ENCODE measurements at places on chromosomes 12 and 14.
A peak's percentile ranks its signal among the peaks of the same experiment; 100 is the strongest.

DNA sequence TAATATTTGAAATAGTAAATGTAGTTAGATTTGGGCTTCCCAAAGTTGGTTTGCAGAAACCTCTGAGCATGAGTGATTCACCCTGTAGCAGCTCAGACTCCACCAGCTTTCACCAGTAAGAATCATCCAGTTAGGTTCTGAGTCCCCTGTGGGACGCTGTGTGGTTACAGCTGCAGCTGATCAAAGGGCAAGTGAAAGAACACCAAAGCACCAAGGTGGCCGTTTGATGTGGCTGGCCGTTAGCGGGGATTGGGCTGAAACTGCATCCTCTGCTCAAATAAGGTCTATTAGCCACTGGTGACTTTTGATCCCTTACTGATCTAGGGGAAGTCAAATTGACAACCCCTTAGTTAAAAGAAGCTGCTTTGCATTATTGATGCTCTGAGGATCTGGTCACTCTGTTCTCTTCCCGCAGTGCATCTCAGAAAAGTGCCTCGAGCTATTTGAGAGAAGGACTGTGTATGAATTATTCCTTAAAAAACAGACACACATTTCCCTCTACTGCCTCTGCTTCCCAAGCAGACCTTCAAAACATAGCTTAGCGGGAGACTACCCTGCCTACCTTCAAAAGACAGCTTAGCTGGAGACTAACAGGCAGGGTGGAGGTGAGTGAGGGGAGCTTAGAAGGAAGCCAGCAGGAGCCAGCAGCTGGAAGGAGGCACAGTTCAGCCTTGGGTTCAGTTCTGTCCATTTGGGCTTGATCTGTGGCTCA, 3.7 kb downstream of the ABHD12B start:
- peak; percentile 89 for DNase-seq

- DNase-seq = no peak
Measured at GRCh38 chr12:74488134-74488533, 49.5 kb upstream of the ATXN7L3B start.

DNA sequence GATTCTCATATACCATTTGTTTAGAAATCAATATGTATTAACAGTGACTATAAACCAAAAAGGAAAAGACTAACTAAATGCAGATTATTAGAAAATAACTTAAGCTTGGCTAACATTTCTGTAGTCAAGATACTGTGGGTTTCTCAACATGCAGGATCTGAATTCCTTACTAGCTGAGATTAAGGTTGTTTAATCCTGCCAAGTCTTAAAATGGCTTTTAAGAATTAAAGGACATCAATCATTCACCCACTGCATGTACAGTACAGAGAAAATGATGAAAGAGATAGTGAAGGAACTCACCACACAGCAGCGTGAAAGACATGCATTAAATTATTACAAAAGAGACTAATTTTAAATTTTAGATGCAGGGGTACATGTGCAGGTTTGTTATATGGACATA, 3.8 kb downstream of the ACSS3 start:
- no peak for DNase-seq

GRCh38 chr14:78758333-78758732, 588.2 kb downstream of the NRXN3 start:
- no peak for DNase-seq

DNA sequence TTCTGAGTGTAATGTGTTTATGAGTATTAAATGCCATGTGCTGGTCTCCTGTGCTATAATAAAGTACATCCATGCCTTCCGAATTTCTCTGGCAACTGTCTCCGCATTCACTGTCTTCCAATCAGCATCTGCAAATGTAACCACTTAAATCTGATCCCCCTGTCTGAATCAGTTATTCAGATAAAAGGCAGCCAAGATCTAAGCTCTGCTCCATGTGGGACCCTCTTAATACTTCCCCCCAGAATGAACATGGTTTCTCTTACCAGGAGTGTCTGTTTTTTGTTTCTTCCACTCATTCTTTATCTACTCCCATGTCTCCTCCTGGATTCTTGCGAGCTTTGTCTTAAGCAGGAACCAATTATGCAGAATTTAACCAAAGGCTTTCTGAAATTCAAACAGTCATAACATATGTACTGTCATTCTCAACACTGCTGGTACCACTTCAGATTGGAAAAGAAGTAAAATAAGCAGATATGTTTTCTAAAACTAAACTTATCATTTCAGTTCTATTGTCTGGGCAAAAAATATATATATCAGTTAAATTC, 996.7 kb upstream of the FLRT2 start:
- no peak for DNase-seq

DNA sequence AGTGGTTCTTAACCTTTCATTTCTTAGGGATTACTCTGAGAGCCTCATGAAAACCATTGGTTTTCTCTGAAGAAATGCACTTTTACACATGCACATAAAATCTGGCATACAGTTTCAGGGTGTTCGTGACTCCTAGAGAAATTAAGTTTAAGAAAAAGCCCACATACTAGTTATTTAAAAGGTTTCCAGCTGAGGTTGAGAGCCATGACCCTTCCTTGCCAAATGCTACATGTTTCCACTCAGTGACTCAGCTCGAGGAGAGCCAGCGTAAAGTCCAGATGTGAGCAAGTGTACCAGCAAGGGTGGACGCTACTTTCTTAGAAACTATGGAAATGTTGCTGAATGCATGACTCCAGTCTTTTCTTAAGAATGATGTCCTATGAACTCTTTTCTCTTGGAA, 42.7 kb upstream of the FLRT2 start:
- no peak for DNase-seq

- no peak for DNase-seq
Measured at GRCh38 chr14:79502136-79502750, 709.1 kb downstream of the DIO2 start.

- no peak for DNase-seq
Measured at GRCh38 chr12:6640497-6640896, 4.7 kb upstream of the LPAR5 start.
